ENCODE measurements at places on chromosomes 5 and 9.

DNA sequence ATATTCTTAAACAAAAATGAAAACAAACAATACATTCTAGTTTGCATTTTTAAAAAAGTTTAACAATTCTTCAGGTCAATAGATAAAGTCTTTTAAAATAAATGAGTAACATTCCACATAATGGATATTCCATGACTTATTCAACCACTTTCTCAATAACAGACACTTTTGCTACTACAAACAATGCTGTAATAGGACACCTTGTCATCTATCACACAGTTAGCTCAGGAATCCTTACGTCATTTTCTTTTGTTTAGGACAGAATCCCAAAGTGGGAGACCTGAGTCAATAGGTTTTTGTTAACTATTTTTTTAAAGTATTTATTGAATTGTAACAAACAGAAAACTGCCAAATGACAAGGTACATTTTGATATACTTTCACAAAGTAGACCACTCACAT is 72.5 kb downstream of the CEP120 start:
- no peak for DNase-seq

DNA sequence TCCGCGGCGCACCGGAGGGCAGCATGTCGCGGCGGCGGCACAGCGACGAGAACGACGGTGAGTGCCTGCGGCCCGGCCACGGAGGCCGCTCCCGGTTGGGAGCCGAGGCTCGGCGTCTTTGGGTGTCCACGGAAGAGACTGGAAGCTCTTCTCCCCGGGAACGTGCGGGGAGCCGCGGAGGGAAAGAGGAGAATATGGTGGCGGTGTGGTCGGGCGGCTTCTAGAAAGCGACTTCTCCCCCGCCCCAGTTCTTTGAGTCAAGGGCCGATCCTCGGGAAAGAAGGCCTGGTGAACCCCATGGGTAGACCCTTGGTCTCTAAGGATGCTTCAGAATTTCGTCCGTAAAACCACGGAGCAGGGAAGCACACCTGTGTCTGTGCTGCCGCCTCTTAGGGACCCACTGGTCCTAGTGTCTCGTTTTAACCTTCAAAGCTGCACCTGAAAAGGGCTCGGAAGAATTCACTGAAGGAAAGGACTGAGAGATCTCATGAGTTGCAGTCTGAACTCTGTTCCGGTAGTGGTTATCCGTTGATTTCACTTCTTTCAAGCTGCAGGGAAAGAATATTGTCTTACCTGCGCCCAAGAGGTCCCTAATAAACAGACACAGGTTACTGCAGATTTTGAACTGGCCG is 354 bp downstream of the NCBP1 start:
- no peak for DNase-seq

DNA sequence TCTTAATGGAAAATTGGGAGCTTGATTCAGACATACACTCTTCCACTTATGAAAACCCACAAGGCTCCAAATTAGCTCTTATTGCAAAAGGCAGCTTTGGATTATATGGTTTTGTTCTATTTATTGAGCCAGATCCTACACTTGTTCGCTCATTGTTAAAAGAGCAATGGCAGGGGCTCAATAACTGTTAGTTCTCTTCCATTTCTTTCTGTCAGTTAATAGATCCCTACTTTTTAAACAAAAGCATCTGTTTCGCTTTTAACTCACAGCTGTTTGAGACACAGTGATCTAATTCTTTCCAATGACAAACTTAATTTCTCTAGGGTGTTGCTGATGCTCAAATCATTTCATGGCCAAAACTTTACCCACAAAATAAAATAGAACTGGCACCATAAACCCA is 11.7 kb downstream of the C5 start:
- DNase-seq = no peak

DNA sequence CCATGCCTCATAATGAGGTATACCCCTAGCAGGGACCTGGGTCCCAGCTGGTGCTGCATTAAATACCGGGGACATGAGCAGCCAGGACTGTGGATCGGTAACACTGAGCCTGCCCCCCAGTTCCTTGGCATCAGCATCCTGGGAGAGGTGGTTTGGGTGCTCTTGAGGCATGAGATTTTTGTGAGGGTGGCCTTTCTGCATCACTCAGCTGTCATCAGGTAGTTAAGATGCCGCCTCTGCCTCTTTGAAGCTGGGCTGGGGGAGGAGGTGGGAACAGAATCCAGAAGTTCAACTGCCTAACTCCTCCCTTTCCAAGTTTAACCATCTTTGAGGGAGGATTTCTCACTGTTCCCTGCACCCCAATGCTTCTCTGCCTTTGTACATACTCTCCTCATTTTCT is 112.7 kb downstream of the PDZD2 start:
- DNase-seq = no peak

GRCh38 chr9:135888766-135889394 is 18.5 kb downstream of the CAMSAP1 start:
- no peak for DNase-seq

- no peak for DNase-seq
Observed at GRCh38 chr5:5932824-5933223, 445.5 kb downstream of the MED10 start.

DNA sequence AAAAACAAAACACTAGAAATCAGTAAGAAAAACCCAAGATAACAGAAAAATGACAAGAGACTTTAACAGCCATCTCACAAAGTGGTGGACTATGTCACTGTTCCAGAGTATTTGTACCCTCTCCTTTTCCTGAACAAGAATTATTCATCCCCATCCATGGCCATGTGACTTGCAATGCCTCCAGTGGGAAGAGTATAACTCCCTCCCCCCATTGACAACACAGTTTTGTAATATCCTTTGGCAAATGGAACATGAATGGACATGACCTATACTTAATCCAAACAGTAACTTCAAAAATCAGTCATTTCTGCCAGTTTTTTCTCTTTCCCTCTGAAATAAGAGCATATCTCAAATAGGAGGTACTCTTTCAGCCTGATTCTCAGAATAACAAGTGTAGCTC is 33.9 kb downstream of the PTBP3 start:
- no peak for DNase-seq

- no peak for DNase-seq
Observed at GRCh38 chr5:94614156-94614805, 4.1 kb downstream of the KIAA0825 start.

DNA sequence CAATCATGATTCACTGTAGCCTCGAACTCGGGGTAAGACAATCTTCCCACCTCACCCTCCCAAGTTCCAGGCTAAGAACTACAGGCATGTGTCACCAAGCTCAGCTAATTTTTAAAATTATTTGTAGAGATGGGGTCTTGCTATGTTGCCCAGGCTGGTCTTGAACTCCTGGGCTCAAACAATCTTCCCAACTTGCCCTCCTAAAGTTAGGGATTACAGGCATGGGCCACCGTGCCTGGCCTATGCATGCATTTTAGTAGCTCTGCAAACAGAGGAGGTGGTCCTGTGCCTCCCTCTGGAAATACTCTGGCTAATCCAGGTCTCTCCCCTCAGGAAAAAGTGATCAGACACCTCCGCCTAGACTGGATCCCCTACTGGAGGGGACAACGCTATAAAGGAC is 21.5 kb upstream of the TRIM14 start:
- DNase-seq = no peak

DNA sequence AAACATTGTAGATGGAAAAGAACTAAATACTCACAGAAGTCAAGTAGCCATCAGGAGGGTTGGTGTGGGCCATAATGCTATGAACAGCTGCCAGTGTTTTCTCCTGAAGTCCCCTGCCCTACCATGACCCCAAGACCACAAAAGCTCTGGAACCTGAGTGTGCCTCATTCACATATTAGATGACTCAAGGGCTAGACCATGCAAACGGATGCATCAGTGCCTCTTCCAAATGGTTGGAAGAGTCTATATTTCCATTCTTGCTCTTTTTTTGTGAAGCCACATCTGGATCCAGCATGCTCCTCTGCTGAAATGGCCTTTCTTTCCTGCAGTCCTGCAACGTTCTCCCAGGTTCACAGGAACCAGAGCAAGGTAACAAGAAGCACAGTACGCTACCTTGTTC is 136.6 kb upstream of the EPB41L4A start:
- DNase-seq = no peak

DNA sequence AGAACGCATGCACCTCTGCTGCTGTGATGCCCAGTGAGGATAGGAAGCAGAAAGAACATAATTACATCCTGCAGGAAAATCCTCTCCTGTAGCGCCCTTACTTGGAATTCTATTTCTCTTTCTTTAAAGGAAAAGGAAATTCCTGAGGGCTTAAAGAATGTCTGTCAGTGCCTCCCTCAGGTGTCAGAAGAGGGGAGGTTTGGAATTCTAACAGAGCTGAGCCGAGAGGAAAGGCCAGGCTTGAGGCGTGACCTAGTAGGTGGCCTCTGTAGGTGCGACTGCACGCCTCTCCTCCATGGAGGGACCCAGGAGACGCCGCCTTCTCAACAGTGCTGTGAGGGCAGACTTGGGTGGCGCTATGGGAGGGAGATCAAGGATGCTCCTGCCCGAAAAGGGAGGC is 55.9 kb upstream of the ERCC6L2 start:
- no peak for DNase-seq

GRCh38 chr9:136802321-136802720 is 5.4 kb upstream of the RABL6 start:
- no peak for DNase-seq

- DNase-seq = no peak
Observed at GRCh38 chr5:155759984-155760383, 567.0 kb upstream of the SGCD start.

GRCh38 chr5:27129926-27130325 is 91.5 kb upstream of the CDH9 start:
- no peak for DNase-seq

DNA sequence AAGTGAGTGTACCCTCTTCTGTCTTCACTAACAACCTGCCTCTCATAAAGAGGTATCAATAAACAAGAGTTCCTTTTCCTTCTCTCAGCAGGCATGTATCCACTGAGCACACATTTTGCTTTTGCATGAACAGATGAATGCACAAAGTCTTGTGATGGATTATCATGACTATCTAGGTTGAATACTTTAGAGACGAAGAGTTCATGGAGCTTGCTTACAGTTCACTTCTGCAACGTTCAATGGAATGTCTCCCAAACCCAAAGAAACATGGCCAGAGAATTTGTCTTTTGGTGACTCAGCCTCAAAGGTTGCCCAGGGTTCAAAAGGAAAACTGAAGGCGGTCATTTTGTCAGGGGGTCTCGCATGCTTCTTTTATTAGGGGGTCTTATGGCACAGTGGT is 55.4 kb downstream of the BRINP1 start:
- DNase-seq = no peak

GRCh38 chr5:6937677-6938076 is 224.4 kb downstream of the TENT4A start:
- DNase-seq = no peak

DNA sequence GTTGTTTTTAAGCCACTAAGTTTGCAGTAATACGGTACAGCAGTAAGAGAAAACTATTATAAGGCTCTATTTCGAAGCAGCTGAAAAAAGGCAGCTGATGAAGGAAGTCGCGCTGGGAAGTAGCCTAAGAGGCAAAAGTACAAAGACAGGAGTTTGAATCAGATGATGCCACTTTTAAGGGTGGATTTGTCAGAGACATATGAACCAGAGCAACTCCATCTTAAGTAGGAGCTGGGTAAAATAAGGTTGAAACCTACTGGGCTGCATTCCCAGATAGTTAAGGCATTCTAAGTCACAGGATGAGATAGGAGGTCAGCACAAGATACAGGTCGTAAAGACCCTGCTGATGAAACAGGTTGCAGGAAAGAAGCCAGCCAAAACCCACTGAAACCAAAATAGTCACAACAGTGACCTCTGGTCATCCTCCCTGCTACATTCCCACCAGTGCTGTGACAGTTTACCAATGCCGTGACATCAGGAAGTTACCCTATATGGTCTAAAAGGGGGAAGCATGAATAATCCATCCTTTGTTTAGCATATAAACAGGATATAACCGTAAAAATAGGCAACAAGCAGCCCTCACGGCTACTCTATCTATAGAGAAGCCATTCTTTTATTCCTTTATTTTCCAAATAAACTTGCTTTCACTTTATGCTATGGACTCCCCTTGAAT is 91.8 kb upstream of the PRSS3 start:
- no peak for DNase-seq

GRCh38 chr9:134485653-134486052 is 155.9 kb upstream of the COL5A1 start:
- DNase-seq = no peak

- DNase-seq = no peak
Observed at GRCh38 chr5:142330444-142330843, 5.6 kb upstream of the SPRY4 start.

DNA sequence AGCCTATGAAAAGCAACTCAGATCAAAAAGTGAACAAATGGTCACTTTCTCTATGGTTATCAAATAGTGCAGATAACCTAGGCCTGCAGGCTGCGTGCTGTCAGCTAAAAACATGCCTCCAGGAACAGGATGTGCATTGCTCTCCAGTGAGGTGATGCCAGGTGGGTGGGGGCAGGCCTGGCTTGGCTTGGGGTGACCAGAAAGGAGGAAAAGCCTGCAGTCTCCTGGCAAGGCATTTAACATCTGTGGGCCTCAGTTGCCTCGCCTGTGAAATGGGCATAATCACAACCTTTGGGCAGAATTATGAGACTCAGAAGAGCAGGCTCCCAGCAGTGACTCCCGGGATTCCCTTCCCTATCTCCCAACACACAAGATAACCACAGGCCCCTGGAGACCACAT is 135.9 kb downstream of the COL23A1 start:
- DNase-seq = no peak

DNA sequence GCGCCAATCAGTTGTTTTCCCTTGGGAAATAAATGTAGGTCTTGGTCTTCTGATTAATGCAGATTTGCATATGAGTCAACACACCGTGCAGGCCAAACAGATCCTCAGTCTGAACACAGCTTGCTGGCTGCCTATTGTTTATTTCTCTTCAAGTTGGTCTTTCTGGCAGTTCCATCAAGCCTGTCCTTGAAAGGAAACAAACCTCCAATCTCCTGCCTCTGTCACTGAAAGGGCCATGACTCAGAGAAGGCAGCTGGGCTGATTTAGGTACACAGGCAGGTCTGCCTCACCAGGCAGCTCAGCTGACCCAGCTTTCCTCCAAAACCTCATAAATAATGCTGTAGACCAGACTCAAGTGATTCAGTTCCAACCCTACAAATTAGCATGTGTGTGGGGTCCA is 175.9 kb downstream of the MAN2A1 start:
- DNase-seq = peak; percentile 54

GRCh38 chr5:17895288-17896033 is 261.2 kb downstream of the TAF11L14 start:
- DNase-seq = no peak

DNA sequence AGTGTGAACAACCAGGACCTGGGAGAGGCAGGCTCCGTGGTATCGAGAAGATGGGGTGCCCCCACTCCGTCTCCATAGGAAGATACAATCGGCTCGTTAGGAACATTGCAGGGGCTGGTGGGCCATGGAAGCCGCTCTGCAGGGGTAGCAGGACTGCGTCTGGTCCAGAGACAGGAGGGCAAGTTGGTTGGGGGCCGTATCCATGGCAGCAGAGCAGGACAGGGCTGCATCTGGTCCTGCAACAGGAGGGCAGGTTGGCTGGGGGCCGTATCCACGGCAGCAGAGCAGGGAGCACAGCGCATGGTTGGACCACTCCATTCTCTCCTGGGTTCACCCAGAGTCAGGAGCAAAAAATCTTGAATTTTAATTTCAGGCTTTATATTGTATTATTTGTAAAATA is 98.2 kb downstream of the ANKRD33B start:
- DNase-seq = no peak

- no peak for DNase-seq
Observed at GRCh38 chr5:152529440-152529839, 124.4 kb upstream of the NMUR2 start.
